NCI-H187 treated with DMSO at 0.1 percent for 48 hours (cell line): ENCODE measurements at places on chromosomes 2 and 18.

- DNase-seq = no peak
Observed at GRCh38 chr2:62197925-62198633, 2.2 kb downstream of the B3GNT2 start.

DNA sequence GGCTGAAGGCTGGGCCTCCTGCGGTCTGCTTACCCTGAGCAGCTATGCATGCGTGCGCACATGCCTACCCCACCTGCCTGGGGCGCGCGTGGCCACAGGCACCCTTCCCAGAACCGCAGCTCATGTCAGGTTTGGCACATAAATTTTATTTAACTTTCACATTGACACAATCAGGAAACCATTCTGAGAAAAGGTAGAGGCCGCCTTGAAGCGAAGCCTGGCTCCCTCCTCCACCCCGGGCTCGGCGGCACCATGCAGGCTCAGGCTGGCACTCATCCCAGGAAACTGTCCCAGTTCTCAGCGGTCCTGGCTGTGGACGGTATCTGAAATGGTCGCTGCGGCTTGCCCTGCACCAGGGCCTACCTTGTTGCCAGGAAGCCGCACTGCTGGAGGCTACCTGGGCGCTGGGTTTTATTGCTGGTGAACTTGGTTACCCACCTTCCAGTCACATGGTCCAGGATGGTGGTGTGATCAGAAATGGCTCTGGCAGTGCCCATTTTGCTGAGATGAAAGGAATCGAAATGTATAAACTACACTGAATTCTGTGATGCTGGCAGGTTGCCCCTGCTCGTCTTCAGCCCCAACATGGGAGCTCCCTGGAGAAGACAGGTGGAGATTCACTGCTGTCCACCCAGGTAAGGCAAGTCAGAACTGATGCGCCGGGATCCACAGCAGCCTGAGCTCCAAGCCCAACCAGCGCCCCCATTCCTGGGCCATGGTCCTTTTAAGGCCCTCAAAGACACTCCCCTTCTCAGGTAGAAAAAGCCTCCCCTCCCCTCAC lies 25.5 kb downstream of the CHST10 start:
- DNase-seq = no peak

DNA sequence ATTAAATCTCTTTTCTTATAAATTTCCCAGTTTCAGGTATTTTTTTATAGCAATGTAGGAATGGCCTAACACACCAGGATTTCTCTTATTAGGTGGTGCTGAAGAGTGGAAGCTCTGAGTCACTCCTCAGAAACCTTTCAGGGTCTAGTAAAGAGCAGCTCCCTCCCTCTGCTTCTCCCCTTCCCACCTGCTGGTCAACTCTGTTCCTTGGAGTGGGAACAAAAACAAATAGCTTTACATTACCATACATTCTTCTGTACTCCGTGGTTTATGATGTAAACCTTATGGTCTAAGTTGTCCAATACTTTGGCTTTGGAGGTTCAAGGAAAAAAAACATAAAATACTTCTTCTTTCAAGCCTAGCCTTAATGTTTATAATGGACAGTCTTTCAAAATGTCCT lies 2.7 kb upstream of the IL1R1 start:
- no peak for DNase-seq

GRCh38 chr2:71453404-71454220 lies at the start of gene DYSF:
Gene DYSF (plus strand): TSS chr2:71453561.
- no peak for DNase-seq

GRCh38 chr2:121902171-121902591 lies 146.7 kb downstream of the TSN start:
- no peak for DNase-seq

DNA sequence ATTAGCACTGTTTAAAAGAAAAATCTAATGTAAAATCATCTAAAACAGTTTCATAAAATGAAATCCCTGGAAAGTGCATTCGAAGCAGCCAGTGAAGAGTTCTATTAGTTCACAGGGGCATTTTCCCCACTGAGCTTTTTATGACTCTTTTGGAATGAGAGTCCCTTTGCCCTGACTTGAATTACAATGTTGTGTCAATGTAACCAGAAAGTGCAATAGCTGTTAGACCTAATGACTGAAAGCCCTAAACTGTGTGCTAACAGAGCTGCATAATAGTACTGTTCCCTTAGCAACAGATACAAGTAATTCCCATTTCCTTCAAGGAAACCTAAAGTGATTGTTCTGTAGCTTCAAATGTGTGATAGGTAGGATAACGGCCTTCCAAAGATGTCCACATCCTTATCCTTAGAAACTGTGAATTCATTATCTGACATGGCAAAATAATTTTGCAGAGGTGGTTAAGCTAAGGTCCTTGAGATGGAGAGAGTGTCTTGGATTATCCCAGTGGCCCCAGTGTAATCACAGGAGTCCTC lies 134.4 kb downstream of the L3MBTL4 start:
- DNase-seq = no peak

DNA sequence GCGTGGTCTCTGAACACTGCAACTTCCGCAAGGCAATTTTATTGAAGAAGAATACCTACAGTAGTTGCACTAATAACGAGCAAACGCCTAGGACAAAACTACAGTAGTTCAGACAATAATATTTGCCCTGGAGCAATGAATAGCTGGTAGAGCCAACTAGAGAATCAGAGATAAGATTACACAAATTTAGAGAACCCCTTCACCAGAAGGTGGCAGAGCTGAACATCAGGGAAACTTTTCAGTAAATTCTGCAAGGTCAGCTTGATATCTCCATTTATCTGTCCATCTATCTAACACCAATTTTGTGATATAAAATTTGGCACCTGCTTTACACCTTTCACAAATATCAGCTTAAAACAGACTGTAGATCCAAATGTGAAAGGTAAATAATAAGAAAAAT lies 43.8 kb downstream of the CDH19 start:
- DNase-seq = no peak

GRCh38 chr2:45902380-45902779 lies 250.9 kb downstream of the PRKCE start:
- no peak for DNase-seq

GRCh38 chr2:184004948-184005672 lies 593.2 kb upstream of the ZNF804A start:
- DNase-seq = no peak

GRCh38 chr2:88226754-88227153 lies 56.6 kb downstream of the THNSL2 start:
- no peak for DNase-seq

DNA sequence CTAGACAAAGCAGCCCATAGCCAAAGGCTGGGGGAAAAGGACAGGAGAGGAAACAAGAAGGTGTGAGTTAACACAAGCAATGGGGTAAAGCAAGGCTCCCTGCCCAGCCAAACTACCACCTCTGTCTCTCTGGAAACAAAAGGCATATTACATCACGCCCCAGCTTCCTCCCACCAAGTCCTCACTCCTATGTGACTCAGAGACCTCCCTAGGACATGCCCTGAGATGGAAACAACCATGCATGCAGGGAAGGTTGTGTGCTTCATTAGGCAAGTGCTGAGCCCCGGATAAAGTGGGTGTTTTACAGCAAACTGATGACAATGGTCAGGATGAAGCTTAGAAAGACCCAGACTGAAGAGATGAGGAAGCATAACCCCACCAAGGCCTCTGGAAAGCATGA lies 9.0 kb upstream of the ATRAID start:
- no peak for DNase-seq

GRCh38 chr2:241302759-241303651 lies 12.5 kb downstream of the HDLBP start:
- no peak for DNase-seq

DNA sequence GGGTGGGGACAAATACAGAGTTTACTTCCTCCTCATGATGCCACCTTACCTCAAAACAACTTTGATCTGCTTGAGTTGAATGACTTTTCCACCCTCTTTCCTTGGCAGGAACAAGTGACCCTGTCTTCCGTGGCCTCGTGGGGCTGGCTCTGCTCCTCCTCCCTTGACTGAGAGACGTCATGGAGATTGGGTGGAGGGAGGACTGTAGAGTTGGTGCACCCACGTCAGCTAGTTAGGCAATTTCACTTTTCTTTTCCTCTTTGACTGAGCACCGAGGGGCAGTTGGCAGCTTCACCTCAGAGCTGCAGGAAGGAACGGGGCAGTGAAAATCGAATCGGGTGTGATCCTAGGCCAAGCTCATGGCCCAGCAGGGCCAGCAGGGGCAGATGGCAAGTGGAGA lies at the start of gene SP140:
Gene SP140 (plus strand): TSS at position 251 of the 400 bp plus-strand sequence. CDS start 109 bp downstream, at position 360.
- DNase-seq = no peak

DNA sequence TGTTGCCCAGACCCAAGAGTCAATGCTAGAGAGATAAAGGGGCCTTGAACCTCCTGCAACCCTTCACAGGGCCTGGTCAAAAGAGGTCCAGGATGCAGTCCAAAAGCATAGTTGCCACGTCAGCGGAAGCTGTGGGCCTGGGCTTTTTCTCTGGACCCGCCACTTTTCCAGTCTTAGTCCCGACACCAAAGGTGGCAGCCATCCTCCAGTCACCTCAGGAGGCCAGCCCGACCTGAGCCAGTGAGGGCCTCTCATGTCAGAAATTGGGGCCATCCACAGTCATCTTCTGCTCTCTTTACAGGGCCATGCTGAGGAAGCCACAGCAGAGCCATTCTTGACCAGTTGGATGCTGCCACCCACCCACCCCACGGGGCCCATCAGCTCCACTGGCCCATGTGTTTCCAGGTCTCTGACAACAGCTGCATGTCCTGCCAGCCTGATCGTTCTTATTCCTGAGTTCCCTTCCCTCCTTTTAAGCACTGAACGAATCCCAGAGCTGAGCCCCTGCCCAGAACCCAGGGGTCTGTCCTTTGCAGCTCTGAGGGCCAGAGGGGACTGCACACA lies 34.1 kb upstream of the KLHL29 start:
- DNase-seq = no peak

DNA sequence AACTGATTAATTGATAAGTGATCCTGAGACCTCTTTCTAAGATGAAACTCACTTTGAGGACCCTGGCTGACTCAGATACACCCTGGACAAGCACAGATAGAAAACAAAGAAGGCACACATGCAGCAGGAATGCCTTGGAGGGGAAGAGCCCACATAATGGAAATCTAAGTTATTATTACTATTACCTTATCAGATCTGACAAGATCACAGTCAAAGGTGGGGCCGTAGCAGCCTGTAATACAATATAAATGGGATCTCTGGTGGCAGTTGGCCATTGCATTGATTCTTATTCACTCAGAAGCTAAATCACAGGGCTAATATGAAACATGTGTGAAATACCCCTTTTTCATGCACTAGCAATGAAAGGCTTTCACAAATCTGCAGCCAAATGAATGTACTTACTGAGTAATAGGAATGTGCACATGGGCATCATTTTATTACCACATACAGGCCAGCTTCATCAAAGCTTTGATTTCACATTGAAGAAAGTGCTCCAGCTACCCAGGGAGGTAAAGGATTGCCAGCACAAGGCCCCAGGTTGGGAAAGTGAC lies 84.0 kb downstream of the ZBTB7C start:
- DNase-seq = no peak

GRCh38 chr18:36594621-36595020 lies 234.2 kb downstream of the TPGS2 start:
- DNase-seq = no peak

DNA sequence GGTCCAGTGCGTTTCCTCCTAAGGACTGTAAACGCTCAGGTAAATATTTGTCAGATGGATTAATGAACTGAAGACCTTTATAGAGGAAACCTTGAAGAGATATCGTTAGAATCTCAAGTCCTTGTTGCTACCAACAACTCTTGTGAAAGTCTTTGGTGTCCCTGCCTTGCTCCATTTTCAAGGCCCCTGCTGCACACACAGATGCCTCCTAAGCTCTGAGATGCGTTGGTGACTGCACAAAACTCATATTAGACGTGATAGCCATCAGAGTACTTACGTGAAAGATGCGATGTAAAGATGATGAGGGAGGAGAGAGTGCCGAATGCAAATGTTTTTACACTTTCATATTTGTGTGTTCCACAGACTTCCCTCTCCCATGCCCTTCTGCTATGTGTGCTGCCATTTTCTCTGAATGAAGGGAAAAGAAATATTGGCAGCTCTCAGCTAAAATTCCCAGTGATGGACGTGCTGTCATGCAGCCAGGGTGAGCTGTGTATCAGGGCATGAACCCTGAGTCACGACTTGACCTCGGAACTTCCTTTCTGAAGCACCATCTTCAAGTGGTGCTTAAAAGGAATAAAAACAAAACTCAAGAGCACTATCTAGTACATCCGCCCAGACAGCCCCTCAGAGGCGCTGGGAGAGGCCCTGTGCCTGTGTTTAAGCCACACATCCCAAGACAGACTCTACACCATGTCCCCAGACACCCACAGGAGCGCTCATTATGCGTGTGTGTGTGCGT lies 117.4 kb downstream of the FAM210A start:
- no peak for DNase-seq

DNA sequence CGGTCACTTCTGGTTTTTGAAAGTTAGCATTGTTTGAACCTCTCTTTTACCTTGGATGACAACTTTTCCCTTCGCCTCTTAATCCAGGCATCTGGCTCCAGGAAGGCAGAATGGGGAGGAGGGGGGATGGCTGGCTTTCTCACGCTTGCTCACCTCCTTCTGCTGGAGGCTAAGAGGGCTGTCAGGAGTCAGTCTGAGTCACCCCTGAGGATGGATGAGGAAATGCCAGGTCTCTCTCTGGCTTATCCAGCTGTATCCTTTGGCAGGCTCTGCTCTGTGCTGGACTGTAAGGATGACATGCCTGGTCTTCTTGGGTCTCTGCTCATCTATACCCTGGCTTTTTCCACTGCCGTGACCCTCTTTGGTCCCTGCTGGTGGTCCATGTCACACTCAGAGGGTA lies 142.9 kb upstream of the GYPC start:
- DNase-seq = no peak

GRCh38 chr18:79299272-79299671 lies 96.5 kb upstream of the NFATC1 start:
- no peak for DNase-seq

- DNase-seq = no peak
Observed at GRCh38 chr2:34806891-34807290, 1207.8 kb upstream of the FAM98A start.

GRCh38 chr2:105443617-105444598 lies 45.1 kb upstream of the FHL2 start:
- DNase-seq = no peak

GRCh38 chr2:199228887-199229819 lies 228.6 kb downstream of the SATB2 start:
- DNase-seq = no peak

- DNase-seq = no peak
Observed at GRCh38 chr18:55786651-55787272, 198.8 kb upstream of the TCF4 start.

DNA sequence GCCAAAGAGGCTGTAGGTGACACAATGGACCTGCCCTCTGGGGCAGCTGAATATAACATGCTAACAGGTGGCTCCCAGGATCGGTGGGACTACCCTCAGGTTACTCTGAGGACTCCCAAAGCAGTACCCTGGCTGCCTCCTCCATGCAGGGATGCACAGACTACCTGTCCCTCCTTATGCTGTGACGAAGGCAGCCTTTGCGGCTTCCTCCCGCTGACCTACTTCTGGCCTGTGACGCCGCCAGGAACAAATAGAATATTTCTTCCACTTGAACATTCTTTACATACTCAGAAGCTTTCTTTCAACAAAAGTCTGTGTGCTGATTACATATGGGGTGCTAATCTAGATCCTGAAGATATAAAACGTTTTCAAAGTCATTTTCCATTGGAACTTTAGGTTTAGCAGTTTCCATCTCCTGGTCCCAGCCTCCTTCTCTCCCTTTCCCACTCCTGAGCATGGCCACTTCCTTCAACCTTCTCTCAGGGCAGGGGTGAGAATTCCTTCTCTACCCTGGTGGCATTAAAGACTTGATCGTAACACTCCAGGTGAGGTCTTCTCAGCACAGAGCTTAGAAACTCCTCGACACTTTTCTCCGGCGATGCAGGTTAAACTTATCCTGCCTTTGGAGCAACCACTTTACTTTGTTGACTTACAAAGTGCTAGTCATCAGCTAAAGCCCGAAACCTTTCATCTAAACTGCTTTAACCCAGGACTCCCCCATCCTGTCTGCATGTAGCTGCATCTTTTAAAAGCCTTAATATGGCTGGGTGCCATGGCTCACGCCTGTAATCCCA lies 58.9 kb upstream of the STK17B start:
- no peak for DNase-seq
